ENCODE measurements at places on chromosomes 16 and 17. TPM values are rescaled to one million over a fixed set of nuclear protein-coding genes. Genes with fewer than 3 reads are reported as not detected.
A peak's percentile ranks its signal among the peaks of the same experiment; 100 is the strongest.

The PRSS22 gene
- not detected for total RNA-seq

The EXOC3L1 gene
- total RNA-seq = 0.16 TPM

The KRT20 gene
- total RNA-seq = not detected

The ODAD4 gene
- total RNA-seq = 0.81 TPM

The ADGRG3 gene
- total RNA-seq = not detected

The KRT15 gene
- total RNA-seq = not detected

The NACA2 gene
- total RNA-seq = not detected

The CYGB gene
- total RNA-seq = not detected

The PRAC2 gene
- total RNA-seq = not detected

The C17orf107 gene
- total RNA-seq = 2.8 TPM

The HAPSTR1 gene
- total RNA-seq = 51.4 TPM

The KRT17 gene
- total RNA-seq = not detected

- DNase-seq = peak; percentile 84
These were observed 114.5 kb upstream of the CHMP6 start for GRCh38 chr17:80876950-80877728.

- DNase-seq = no peak
These were observed 114.6 kb downstream of the MRM1 start for GRCh38 chr17:36715951-36716350.

- no peak for DNase-seq
These were observed 72.2 kb upstream of the CREBBP start for GRCh38 chr16:3952737-3953131.

GRCh38 chr17:5892921-5893675, 177.1 kb upstream of the WSCD1 start:
- no peak for DNase-seq

DNA sequence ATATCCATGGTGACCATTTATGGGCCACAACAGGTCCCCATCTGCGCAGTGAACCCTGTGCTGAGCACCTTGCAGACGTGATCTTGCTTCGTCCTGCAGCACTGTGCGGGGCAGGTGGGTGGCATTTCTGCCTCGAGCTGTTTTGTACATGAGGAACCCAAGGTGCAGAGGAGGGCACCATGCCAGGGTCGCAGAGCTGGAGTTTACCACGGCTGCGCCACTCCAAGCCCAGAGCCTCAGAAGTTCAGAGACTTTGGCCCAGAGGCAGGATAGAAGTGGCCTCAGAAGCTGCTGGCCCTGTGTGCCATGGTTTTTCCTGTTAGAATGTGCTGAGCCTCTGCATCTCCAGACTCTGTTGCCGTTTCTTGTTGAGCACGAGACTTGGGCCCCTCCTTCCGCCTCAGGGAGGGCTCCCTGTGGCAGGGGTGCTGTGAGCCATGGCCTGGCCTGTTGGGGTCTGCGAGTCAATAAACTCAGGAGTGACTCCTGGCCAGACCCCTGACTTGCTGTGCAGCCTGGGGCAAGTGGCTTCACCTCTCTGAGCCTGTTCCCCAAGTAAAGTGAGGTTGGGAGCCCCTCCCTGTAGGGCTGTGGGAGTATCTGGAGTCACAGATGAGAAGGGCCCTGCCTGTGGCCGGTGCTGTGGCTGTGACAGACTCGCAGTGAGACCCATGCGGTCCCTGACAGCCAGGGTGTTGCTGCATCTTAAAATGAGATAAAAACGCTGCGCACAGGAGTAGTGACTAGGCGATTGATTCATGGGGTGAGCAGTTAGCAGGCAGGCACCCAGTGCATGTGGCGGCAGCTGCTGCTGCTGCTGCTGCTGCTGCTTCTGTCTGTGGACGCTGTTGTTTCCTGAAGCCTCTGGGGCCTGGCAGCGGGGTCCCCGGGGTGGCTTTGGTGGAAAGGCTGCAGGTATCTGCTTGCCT, 11.8 kb downstream of the MAP2K3 start:
- DNase-seq = no peak

- peak; percentile 87 for DNase-seq
These were observed 1.2 kb upstream of the CCDC42 start for GRCh38 chr17:8745586-8746500.

DNA sequence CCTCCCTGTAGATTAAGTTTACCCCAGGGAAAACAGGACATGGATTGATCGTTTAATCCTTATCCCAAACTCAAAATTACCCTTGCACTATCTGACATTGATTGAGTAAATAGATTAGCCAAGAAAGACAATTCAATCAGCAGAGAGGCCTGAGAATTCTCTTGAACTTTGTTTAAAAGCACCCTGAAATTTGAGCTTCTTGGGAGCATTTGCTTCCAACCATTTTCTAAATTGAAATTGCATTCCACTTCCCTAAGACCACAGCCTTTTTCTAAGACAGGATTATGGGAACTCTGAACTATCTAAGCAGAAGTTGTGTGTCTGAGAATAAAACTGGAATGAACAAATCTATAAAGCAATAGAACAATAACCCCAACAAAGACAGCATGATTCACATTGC, 76.6 kb upstream of the TNRC6A start:
- no peak for DNase-seq

GRCh38 chr17:50056217-50056960, 479 bp downstream of the ITGA3 start:
- peak; percentile 85 for DNase-seq

GRCh38 chr17:39104046-39104445, 47.4 kb downstream of the PLXDC1 start:
- DNase-seq = no peak

DNA sequence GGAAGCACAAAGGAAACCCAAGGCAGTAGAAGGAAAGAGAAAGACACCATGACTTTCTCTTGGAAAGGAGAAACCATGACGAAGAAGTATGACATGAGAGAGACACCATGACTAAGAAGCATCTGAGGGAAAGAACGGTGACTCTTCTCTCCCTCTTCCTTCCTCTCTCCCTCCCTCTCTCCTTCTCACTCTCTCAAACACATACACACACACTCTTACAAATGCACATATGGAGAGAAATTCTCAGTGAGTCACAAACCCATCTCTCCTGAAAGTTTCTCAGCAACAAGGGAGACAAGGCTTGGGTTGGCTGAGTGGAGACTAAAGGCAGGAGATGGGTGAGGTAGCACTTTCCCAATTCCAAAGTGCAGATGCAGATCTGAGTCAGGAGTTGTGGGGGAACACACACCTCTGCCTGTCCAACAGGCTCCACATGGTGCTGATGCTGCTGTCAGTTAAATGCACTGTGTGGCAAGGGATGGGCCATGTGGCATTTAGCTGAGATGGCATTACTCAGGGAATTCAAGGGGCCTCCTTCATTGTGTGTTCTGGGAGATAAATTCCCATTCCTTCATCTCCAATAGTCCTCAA, 336.7 kb upstream of the C16orf82 start:
- peak; percentile 9 for DNase-seq

DNA sequence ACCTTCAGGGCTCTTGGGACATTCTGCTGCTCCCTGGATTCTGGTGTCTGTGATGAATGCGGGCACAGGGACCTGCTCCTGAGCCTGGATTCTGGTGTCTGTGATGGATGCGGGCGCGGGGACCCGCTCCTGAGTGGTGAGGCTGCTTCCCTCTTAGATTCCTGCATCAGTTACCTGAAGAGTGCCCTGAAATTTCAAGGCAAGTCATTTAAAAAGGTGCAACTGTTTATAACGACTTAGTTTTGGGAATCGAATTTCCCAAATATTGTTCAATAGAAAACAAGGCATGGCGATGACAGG, 7.0 kb downstream of the TMEM204 start:
- no peak for DNase-seq

- DNase-seq = no peak
These were observed 1063.3 kb upstream of the EEF2KMT start for GRCh38 chr16:6160871-6161270.

GRCh38 chr17:9676084-9676483, 30.8 kb downstream of the USP43 start:
- no peak for DNase-seq

DNA sequence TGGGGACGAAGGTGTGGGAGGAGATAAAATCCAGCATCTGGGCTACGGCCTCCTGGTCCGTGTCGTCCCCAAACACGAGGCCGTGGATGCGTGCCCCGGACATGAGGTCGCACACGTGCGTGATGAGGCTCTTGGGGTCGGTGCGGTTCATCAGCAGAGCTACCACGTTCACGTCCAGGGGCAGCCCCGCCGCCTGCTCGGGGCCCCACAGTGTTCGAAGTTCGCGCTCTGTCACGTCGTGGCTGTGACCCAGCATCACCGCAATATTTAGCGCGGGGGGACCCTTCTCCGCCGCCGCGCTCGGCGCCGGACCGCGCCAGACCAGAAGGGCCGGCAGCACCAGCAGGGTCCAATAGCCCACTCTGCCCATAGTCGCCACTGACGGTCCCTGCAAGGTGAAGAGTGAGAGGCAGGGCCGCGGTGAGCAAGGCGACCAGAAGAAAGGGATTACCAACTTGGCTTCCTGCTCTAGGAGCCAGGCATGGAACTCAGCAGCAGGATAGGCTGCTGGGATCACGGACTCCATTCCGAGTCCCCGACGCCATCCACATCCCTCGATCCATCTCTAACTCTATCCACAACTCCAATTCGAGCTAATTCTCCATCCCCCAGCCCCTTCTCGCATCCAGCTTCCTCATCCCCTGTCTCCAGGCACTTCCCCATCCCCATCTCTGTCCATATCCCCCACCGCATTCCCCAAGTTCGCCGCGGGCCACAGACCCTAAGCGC, 2.0 kb downstream of the GRIN2A start:
- no peak for DNase-seq

DNA sequence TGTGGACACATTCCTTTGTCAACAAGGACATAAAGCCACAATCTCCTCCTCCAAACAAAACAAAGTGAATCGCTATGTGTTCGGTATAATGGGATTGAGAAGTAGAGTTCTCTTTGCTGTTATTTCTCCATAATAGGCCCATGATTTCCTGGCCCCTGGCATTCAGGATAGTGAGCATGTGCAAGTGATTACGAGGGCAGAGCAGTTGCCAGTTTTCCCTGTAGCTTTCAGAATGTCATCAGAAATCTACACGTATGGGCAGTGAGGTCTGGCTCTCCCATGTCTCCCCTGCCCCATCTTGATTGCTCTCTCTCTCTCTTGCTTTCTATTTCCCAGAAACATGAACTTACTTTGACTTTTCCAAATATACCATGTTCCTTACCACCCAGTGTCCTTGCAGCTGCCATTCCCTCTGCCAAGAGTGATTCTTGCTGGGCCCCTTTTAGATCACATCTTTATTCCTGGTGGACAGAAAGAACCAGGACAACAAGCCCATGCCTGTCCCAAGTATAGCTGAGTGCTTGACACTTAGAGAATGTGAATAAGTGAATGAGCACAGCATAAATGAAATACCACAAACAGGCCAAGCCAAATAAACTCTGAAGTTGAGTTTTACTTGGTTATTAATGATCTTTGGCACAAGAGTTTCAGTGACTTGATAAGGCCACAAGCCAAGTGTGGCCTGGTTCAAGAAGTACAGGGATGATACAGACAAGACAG, 273.1 kb downstream of the CDH13 start:
- no peak for DNase-seq

- no peak for DNase-seq
These were observed 9.4 kb upstream of the CMTM4 start for GRCh38 chr16:66705790-66706505.

DNA sequence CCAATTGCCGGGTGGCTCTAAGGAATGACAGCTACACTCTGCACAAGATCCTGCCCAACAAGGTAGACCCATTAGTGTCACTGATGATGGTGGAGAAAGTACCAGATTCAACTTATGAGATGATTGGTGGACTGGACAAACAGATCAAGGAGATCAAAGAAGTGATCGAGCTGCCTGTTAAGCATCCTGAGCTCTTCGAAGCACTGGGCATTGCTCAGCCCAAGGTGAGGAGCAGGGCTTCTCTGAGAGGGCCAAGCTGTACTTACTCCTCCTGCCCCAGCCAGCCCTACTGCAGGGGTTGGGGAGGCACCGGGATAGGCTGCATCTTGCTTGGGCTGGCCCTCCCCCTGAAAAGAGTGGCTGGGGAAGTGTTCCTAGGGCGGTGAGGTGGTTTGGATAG, 2.8 kb upstream of the FTSJ3 start:
- no peak for DNase-seq

DNA sequence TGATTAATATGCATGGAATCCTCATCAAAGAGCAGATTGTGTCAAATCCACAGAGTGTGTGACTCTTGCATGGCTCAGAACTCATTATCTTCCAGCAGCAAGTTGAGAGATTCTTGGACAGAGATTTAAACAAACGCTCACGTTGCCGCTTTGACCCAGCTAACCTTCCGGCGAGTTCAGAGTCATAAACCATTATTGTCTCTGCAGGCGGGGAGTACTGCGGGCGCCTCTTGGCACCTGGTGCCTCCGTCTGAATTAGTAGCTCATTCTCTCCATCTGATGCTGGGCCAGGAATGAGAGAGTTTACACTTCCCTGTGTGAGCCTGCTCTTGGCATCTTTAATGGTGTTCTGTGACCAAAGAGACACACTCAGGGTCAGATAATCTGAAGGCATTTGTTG, 138.6 kb upstream of the WSCD1 start:
- DNase-seq = no peak

DNA sequence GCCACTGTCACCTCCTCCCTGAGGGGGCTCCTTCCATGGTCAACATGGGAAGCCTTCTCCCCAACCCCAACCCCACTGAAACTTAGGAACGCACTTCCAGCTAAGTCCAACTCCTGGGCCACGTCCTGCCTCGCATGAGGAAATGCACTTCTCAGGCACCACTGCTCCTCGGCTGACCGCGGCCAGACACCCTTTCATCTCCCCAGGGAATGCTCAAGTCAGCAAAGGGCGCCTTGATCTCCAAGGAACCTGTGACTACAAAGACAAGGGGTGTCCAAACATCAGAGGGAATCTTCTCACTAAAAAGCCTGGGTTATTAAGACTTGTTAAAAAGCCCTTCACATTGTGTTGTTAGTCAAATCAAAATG, 124.9 kb upstream of the HSBP1 start:
- DNase-seq = no peak

DNA sequence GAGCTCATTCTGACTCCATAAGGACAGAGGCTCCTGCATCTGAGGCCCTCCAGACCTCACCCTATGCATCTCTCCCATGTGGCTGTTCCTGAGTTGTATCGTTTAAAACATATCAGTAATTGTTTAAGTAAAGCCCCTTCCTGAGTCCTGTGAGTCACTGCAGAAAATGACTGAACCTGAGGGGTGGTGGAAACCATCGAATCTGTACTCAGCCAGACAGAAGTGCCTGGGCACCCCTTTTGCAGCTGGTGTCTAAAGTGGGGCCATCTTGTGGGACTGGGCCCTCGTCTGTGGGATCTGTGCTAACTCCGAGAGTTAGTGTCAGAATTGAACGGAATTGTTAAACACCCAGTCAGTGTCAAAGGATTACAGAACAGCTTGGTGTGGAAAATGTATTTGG, 25.4 kb downstream of the CMTM3 start:
- DNase-seq = no peak

Data from activated CD4-positive, alpha-beta T cell treated with anti-CD3 and anti-CD28 coated beads for 36 hours (primary cell).